ENCODE measurements at places on chromosomes 7 and 10.

DNA sequence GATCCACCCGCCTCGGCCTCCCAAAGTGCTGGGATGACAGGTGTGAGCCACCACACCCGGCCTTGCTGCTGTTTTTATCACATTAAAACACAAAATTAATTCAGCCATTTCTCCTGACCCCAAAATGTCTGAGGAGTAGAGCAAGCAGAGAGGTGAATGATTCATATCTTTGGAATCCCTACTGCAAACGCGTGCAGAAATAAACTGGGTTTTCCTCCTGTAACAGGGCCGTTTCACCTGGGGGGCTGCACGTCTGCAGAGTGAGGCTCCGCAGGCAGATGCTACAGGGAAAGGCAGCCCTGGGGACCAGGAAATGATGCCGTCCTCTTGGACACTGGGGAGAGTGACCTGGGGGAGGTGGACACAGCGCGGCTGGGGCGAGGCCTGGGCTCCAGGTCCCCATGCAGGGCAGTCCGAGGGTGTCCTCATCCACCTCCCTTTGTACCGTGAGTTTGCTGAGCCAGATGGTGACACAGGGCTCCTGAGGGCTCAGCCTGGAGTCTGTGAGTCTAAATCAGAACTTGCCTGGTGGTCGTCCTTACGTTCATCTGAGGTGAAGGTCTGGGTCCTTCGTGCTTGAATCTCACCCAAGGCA is 41.9 kb downstream of the PDGFA start:
- no peak for DNase-seq

DNA sequence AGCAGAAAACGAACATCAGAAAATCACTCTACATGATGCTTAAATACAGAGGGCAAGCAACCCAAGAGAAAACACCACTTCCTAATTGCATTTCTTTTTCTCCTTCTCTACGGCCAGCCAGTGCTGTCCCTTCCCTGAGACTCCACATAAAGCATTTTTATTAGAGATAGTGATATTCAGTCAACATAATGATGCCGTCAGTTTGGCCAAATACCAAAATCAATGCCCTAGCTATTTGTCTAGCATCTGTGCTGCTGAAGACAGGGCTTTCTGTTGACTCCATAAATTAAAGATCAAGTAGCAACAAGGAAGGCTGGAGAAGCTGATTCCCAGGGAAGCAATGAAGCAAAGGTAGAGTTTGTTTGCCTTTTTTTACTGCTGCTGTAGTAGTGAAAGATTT is 1024.9 kb downstream of the REEP3 start:
- DNase-seq: no peak

GRCh38 chr7:47337531-47337930 is 244.4 kb downstream of the TNS3 start:
- no peak for DNase-seq

DNA sequence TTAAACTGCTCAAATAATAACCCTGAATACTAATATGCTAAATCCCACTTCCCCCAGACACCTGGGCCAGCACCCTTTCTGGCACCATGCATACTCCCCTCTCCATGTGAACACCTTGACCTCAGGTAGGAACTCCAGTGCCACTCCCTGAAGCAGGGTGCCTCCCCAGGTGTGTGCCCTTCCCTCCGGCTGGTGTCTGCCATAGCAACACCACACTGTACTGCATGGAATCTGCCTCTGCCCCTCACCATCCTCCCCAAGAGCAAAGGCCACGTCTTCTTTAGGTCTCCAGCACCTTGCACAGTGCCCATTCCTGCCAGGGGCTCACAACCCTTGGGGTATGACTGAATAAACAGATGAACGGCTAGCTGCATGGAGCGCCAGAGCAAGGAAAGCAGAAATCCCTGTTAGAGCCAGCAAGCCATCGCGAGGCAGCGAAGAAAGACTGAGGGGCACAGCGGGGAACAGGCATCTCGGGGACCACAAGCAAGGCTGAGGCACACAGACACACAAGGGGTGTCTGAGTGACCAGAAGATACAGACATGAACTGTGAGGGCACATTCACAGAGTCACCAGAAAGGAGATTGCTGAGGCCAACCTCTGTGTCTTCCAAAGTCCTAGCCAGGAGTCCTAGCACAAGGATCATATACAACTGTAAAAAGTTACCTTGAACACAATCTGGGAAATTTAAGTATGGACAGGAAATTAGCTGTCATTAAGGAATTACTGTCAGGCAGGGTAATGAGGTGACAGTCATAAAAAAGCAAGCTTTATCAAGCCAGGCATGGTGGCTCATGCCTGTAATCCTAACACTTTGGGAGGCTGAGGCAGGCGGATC is 25.7 kb downstream of the COBL start:
- no peak for DNase-seq

DNA sequence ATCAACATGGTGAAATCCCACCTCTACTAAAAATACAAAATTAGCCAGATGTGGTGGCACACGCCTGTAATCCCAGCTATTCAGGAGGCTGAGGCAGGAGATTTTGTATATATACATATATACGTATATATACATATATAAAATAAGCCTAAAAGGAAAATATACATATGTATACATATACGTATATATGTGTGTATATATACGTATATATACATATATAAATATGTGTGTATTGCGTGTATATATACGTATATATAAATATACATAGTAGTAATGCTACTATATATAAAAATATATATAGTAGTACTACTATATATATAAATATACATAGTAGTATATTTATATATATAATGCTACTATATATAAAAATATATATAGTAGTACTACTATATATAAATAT is 26.5 kb upstream of the PBLD start:
- no peak for DNase-seq

DNA sequence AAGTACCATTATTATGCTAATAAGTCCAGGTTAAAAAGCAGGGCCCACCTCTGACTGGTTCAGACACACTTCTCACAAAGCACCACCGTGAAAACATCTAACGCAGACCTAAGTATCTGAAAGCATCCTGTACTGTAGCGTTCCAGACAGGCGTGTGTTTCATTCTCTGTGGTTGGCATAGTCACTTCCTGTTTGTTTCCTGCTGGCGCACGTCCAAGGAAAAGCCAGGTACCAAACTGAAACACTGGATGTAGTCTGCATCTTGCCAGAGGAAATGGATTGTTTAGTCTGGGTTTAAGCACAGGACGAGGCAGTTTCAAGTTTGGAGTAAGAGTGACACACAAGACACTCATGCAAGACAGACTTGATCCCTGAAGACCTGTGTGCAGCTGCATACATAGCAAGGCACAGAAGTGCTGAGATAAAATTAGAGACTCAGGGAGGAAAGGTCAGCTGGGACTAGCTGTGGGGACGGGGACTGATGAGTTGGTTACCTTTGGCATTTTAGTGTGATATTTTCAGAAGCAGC is 23.3 kb downstream of the BPGM start:
- DNase-seq: no peak

GRCh38 chr10:6240254-6240653 is 37.5 kb downstream of the PFKFB3 start:
- DNase-seq: no peak

- DNase-seq: no peak
These were observed 5.8 kb upstream of the AMZ1 start for GRCh38 chr7:2681929-2682799.

- DNase-seq: no peak
These were observed 149.9 kb downstream of the CRPPA start for GRCh38 chr7:16271355-16271915.

DNA sequence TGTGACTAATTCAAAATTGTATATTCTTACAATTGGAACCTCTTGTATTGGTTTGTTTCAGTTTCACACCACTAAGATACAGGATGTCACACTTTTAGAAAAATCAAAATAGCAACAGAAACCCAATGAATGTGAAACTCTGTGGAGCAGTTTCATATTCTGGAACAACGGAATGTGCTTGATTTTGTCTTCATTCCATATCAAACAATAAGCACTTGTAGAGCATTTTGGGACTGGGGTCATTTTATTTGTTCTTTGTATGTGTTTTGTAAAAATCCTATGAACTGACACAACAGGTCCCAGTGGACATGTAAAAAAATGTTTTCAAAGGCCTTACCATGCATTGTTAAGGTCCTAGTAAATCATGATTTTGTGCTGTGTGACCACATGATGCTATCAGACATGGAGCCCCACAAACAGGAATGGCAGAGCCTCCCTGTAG is 123.1 kb downstream of the DKK1 start:
- no peak for DNase-seq

- no peak for DNase-seq
These were observed at the start of gene BMPER for GRCh38 chr7:33905389-33906032. BMPER (plus strand) TSS chr7:33905539; CDS start chr7:33905614, 75 bp downstream.

GRCh38 chr7:29593459-29593858 is 29.8 kb downstream of the PRR15 start:
- DNase-seq: no peak

GRCh38 chr7:15686295-15686956 is at the start of gene MEOX2:
MEOX2 (minus strand) TSS chr7:15686683; CDS start chr7:15686402, 281 bp downstream.
- DNase-seq: no peak

DNA sequence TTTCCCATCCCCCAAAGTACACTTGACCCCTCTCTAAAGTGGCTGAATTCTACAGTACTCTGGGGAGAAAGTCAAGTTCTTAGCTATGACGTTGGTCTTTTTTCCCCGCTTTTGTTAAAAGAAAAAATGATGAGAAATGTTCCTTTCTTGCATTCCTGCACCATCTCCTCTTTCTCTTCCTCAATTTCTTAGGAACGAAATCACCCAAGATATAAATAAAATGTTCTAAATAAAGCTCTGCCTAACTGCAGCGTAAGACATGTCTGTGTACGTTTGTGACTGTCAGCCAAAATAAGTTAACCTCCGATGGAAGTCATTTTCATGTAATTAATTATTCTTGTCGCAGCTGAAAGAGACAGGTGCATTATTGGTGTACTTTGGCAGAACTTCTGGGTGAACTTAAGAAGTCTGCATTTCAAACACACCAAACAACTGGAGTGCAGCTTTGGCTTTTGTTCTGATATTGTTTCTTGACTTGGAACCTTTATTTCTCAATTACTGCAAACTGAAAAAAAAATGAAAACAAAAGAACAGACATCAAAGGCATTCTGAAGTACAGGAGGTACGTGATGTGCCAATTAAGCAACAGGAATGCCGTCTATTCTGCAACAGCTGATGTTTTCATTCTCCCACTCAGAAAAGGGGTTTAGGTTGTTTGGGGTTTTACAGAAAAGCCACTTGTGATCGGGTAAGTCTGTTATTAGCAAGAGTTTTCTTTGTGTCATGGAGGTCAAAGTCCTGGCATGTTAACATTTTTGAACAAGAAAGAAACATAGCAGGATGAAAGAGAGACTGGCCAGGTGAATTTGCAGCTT is 82.4 kb upstream of the SDK1 start:
- no peak for DNase-seq

GRCh38 chr10:71378336-71379117 is 18.2 kb upstream of the CDH23 start:
- DNase-seq: no peak

DNA sequence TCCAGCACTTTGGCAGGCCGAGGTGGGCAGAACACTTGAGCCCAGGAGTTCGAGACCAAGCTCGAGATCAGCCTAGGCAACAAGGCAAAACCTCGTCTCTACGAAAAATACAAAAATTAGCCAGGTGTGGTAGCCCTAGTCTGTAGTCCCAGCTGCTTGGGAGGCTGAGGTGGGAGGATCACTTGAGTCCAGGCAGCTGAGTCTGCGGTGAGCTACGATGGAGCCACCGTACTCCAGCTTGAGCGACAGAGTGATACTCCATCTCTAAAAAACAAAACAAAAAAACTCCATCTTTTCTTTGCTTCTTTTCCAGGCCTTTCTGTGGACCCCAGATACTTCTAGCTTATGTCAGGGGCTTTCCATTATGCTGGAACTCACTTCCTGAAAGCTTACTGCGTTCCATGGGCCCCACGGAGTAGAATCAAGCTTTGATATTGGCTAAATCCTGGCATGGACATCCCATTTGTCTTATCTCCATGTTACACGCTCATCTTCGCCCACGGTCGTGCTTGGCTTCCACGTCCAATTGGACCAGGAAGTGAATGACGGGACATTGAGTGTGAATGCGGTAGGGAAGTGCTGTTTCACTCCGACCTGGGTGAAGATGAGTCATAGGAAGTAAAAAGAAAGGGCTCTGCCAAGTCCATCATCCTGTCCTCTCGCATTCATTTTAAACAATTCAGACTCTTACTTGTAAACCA is 45.7 kb downstream of the FAM171A1 start:
- no peak for DNase-seq

DNA sequence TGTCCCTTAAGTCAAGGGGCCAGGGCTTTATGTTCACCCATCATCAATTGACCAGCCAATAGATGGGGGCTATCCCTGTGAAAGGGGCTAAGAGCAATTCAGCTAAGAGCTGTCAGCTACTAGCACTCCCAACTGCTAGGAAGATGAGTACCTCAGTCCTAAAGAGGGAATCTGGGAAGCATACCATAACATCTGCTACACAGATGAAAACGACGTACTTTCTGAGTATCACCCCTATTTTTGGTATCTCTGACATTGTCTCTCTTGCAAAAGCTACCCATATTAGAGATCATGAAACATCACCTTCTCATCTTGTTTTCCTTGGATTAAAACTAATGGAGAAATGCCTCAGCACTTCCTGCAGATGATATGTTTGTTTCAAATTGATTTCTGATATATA is 7.5 kb upstream of the SMNDC1 start:
- DNase-seq: no peak

- no peak for DNase-seq
These were observed 123.6 kb downstream of the BTAF1 start for GRCh38 chr10:92047215-92047614.

GRCh38 chr7:31687024-31687748 is at the start of gene PPP1R17:
PPP1R17 (plus strand) TSS chr7:31687215; CDS start chr7:31692442, 5,227 bp downstream.
- DNase-seq: no peak

DNA sequence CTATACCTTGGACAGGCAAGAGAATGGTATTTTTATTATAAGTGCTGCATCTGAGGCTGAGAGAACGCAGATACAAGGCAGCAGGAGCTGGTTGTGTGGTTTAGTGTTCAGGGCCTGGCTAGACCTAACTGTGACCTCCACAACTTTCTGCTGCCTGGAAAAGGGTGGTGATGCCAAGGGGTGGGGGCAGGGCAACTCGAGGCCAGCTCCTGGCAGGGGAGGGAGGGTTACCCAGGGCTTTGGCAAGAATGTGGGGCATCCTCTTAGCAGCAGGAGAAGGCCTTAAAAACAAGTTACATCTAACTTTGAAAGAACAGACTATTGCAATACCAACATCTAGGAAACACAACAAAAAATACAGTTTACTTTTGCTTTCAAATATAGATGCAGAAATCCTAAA is 13.0 kb downstream of the MXI1 start:
- DNase-seq: no peak

DNA sequence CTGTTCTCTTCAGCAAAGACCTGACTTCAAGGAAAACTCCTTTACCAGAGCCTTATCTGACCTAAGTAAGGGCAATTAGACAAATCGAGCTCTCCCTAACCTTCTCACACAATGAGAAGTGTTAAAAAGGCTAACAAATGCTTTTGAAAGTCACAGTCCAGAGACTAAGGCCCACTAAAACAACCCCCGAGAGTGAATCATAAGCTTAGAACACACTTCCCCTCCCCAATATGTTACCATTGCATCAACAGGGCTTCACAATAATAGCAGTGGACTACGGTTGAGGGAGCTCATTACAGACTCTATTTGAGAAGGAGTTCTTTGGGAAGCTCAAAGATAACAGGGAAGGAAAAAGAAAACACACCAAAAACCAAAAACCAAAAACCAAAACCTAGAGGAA is 28.6 kb upstream of the ZEB1 start:
- DNase-seq: no peak

DNA sequence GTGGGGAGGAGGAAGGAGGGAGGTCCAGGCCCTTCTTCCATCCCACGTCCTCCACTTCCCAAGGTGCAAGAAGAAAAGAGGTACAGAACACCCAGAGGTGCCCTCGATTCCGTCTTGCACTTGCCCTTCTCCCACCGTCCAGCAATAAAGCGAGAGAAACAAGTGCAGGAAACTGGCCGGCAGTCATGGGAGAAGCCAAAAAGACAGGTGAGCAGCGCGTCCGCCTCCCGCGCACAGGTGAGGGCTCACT is 1.3 kb downstream of the C10orf95 start:
- no peak for DNase-seq
